Left lobe of liver (tissue), 2 donors: ENCODE measurements at places on chromosomes 12 and 14. TPM values are rescaled to one million over a fixed set of nuclear protein-coding genes. Genes with fewer than 3 reads are reported as not detected.
A peak's percentile ranks its signal among the peaks of the same experiment; 100 is the strongest.

GRCh38 chr12:49264466-49264872, 413 bp upstream of the TUBA1C start:
- no peak for DNase-seq

DNA sequence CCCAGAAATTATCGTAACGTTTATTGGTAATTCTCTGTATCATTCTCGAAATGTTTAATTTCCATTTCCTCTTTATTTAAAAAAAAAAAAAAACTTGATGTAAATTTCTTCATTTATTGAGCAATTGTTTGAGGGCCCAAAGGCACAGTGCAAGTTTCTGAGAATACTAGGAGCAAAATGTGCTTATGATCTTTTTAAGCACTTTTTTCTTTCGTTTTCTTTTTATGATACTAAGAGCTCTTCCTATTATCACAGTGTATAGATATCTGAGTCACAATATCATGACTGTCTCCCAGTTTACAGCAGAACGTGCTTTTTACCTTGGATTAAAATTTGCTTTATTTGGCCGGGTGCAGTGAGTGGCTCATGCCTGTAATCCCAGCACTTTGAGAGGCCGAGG, 5.6 kb downstream of the ATP2A2 start:
- DNase-seq: no peak

GRCh38 chr12:47306130-47306529, 226.4 kb upstream of the AMIGO2 start:
- no peak for DNase-seq

Gene LTB4R2
- total RNA-seq: 6.9 TPM

GRCh38 chr12:93243689-93244513, 133.8 kb upstream of the NUDT4 start:
- DNase-seq: peak; percentile 76

DNA sequence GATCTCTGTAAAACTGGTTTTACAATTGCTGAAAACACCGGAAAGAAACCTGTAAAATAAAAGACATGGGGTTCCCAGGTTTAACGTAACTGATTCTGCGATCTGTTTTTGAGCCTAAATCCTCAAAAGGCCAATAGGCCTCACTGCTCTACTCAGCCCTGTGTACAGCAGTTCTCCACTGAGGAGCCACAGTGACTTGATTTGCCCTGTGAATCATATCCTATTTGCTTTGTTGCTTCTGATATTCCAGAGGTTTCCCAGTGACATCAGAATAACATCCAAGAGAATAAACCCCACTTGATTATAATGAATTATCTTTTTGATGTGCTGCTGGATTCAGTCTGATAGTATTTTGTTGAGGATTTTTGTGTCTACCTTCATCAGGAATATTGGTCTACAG, 27.5 kb downstream of the MDM1 start:
- DNase-seq: no peak

Gene PLA2G1B
- 3.0 TPM for total RNA-seq

Gene PMCH
- not detected for total RNA-seq
